ENCODE measurements at places on chromosomes 16 and 17.

DNA sequence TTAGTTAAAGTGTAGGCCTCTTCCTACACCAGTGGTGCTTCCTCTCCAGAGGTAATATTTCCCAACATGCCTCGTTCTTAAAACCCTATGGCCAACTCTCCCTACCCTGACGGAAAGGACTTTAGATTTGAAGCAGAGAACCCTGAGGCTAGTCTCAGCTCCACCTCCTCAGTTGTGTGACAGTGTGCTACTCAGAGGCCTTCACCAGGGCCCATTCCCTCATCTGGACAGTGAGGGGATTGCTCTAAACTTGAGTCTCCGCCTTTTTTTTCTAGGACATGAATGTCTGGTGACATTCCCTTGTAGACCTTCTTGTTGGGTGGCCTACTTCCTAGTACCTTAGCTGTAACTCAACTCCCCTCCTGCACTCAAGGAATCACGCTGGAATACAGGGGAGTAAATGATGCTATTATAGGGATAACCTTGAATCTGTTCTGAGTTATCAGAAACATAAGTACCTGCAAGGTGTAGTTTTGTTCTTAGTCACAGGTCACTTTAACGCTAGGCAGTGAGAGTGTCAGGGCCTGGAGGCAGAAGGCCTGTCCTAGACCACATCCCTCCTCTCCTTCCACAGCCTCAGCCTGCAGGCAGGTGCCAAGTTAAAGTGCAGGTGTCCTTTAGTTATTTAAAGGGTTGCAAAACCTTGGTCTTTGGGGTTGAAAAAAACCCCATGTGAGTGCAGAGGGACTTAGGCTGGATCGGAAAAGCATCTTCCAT, 26.9 kb downstream of the LDHD start:
- no peak for DNase-seq

DNA sequence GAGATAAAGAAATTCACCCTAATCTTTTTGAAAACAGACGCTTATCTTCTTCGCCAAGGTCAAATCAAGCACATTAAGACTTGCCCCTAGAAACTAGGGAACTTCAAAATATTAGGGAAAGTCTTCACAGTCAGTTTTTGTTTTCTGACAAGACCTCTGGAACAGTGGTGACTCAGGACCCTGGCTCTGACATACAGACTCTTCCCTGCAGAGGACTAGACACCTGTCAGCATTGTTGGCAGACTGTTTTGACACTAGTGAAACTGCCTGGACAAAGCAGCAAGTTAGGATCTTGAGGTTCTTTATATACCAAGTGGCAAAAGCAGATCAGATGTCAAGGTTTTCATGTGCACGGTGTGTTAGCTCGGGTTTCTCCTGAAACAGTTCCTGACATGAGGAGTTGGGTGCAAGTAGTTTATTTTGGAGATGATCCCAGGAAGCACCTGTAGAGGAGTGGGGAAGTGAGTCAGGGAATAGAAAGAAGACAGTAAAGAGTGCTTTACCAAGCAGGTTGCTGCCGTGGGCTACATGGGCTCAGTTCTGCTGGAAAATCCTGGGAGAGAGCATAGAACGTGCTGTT, 182.0 kb upstream of the IRX5 start:
- DNase-seq, result no peak

DNA sequence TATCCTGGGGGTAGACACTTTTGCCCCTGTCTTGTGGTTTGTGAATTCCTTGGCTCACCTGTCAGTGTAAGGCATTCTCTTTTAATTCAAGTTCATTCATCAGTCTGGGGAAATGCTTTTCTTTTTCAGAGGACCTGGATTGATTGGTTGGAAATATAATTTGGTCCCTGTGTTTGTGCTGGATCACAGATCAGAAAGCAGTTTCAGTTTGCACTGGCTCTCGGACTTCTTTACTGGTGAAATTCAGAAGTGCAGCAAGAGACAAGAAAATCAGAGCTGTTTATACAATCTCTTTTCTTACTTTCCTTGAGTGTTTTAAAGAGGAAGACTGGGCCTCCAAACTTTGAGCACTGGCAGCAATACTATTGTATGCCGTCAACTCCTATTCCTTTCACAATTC, 161.8 kb upstream of the KCNJ16 start:
- DNase-seq, result no peak

GRCh38 chr17:71232801-71233559, 887.8 kb upstream of the SOX9 start:
- no peak for DNase-seq

GRCh38 chr16:53974484-53975080, 270.6 kb downstream of the FTO start:
- DNase-seq, result no peak

- DNase-seq, result no peak
These were observed 8.2 kb upstream of the DHX8 start for GRCh38 chr17:43475494-43476089.

DNA sequence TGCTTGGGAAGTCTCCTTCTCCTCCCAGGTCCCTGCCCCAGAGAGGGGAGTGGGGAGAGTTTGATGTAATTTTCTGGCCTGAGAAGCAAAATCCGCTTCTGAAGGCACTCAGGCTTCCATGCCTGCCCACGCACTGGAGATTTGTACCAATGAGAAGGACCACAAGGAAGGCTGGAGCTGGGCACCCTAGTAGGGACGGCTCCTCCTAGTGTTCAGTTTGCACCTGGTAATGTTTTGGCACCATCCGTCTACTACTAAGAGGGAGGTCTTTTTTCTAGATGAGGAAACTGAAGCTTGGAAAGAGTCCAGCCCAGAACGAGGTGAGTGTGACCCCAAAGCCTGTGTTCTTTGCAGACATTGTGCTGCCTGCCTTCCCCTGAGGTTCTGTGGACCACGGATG, 83.6 kb upstream of the NLRP1 start:
- DNase-seq, result no peak

DNA sequence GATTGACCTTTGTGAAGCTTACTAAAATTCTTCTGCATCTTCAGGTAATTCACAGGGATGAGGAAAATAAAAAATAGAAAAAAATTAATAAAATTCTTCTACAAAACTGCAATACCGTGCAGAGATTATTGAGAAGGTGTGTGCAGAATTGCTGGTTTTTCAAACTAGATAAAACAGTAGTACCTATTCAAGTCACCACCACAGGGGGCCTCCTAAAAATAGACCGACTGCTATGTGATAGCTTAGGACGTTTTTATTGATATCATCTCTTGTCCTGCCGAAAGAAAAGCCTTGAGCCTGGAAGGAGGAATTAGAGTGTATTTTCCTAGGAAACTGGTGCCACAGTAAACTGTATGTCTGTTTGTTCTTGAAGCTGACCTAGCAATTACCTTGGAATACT, 325.9 kb downstream of the ZFHX3 start:
- no peak for DNase-seq

- DNase-seq, result no peak
These were observed 6.1 kb downstream of the KRT23 start for GRCh38 chr17:40931311-40931710.

- DNase-seq, result no peak
These were observed 96.9 kb downstream of the RAB11FIP4 start for GRCh38 chr17:31488264-31488981.

- DNase-seq, result no peak
These were observed 41.8 kb downstream of the TNRC6C start for GRCh38 chr17:78000341-78000740.

DNA sequence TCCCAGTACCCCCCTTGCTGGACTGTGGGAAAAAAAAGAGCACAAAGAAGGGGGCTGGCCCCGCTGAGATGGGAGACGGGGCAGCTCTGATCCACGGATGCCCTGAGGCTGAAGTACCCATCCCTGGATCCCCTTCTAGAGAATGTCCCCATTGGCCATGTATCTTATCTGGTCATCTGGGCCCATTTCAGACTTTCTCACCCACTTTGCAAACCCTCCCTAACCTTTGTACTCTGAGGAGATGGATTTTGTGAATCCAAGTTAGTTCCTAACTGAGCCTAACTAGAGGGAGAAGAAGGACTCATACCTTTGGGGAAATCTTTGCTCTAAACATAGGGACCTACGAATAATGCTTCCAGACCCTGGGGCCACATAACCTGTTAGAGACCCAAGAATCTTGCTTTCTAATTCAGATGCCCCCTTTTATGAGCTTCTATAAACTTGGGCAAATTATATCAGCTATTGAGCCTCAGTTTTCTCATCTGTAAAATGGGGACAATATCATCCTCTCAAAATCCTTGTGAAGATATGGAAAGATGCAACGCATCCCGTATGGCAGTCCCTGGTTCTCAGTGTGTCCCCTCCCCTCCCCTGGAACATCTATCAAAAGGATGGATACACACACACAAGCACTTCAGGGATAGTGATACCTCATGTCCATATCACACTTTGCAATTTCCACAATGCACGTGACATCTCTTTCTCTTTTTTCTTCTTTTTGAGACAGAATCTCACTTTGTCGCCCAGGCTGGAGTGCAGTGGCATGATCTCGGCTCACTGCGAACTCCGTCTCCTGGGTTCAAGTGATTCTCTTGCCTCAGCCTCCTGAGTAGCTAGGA, 16.8 kb upstream of the FZD2 start:
- DNase-seq, result no peak

- no peak for DNase-seq
These were observed 18.7 kb downstream of the ZNF385C start for GRCh38 chr17:42079541-42079940.

GRCh38 chr16:50974438-50975036, 176.5 kb downstream of the SALL1 start:
- no peak for DNase-seq

DNA sequence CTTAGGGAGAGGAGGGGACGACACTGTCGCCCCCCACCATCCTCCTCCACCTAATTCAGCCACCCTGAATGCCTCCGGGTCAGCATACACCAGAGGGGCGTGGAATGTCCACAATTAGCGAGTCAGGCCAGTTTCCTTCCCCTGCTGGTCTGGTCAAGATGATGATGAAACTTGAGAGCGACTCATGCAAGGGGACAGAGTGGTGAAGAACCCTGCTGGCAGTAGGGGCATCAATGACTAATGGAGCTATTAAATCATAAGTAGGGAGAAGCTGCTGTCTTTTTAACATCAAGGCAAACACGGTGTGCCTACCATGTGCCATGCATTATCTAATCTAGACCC, 7.2 kb downstream of the SPACA3 start:
- DNase-seq, result no peak

GRCh38 chr16:11494433-11494832, 92.3 kb downstream of the LITAF start:
- DNase-seq, result no peak

GRCh38 chr16:13041646-13042290, 140.4 kb downstream of the SHISA9 start:
- no peak for DNase-seq

- DNase-seq, result no peak
These were observed 10.1 kb downstream of the GAST start for GRCh38 chr17:41722231-41722630.

DNA sequence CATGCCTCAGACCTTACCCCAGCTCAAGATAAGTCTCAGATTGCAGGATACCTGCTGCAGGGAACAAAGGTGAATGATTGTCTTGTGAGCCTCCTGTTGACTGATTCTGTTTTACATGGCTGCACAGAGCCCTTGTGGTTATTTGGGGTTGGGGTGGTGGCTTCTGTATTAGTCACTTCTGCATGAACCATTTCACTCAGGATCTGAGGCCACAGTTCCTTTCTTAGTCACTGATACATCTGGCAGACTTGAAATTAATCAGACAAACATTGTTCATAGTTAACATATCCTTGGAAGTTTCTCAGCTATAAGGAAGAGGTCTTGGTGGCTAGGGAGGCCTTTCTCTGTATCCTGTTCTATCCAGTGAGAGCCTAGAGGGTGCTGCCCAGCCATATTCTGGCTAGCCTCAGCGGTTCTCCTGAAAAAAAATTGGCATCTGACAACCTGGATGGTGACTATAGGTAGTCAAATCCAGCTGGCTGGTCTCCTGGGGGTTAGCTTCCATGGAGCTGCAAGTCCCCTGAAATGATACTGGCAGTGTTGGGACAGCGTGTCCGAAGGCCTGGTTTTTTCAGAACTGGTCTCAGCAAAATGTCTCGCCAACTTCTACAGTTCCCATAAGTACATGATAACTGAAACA, 8.4 kb upstream of the PLK1 start:
- no peak for DNase-seq

DNA sequence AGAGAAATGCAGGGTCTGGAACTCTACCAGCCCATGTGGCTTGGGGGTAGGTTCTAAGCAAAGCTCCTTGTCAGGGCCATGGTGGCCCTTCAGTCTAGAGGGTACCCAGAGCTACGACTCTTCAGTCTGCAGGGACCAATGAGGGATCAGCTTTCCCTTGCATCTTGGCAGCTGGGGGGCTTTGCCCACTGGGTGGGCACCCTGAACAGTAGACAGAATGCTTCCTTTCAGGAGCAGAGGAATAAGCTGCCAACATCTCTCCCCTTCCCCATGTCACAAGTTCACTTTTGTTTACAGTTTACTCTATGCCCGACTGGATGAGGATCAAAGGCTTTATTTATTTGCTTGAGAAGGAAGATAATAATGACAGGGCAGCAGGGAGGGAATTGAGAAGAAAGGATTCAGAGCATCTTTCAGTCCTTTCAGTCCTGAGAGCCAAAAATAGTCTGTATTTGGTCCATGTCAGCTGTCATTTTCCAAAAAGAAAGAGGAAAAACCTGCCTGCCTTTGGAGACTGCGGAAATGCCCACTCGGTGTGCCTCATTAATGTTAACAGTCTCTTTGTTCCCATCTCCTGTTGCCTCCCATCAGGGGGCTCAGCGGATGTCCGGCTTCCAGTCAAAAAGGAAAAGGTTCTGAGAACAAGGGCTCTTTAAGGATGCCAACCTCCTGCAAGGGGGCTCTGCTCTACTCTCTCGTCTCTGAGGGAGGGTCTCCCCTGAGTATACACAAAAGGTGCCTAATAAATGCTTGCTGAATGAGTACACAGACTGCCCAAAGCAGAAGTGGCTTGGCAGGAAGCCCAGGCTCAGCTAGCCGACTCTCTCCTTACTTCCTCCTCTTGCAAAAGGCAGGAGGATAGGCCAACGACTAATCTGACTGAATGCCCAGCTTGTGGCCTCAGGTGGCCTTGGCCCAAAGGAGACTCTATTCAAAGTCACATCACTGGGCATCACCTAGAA, 17.1 kb downstream of the TRAF4 start:
- no peak for DNase-seq

DNA sequence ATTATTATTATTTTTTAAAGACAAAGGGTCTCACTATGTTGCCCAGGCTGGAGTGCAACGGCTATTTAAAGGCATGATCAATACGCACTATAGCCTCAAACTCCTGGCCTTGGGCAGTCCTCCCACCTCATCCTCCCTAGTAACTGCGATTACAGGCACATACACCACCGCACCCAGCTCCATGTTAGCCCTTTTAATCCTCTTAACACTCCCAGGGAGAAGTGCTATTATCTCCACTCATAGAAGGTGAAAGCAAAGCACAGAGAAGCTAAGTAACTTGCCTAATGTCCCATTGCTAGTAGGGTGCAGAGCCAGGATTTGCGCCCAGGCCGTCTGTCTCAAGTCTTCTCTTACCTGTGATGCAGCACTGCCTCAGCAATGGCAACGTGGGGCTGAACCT, 5.0 kb downstream of the HAS3 start:
- no peak for DNase-seq

GRCh38 chr17:74814453-74814852, 38.3 kb upstream of the NAT9 start:
- no peak for DNase-seq

All from cortex of kidney (tissue), 1 donor.